ENCODE measurements at places on chromosomes 11 and 22. TPM values are rescaled to one million over a fixed set of nuclear protein-coding genes. Genes with fewer than 3 reads are reported as not detected.

OR4A16 gene
- not detected for total RNA-seq

GRCh38 chr11:12274558-12275197 lies 102.7 kb upstream of the PARVA start:
- H3K4me3 ChIP-seq = no peak overlapping the region
- no peaks in the 10 kb centered on the region for H3K4me1 ChIP-seq
- no peaks in the 10 kb centered on the region for H3K27me3 ChIP-seq
- no peaks in the 10 kb centered on the region for H3K36me3 ChIP-seq
- no peak for DNase-seq

- no peak for DNase-seq
- no peaks in the 10 kb centered on the region for H3K27me3 ChIP-seq
- no peak overlapping the region for H3K4me3 ChIP-seq
- no peaks in the 10 kb centered on the region for H3K36me3 ChIP-seq
- no peak overlapping the region for H3K27ac ChIP-seq
These were observed 64.8 kb downstream of the RAB30 start for GRCh38 chr11:83006877-83007330.

RIMBP3C gene
- total RNA-seq = 0.37 TPM

GRCh38 chr22:21075516-21076138 lies 29.9 kb downstream of the LRRC74B start:
- DNase-seq = no peak
- no peak overlapping the region for H3K27ac ChIP-seq
- H3K4me1 ChIP-seq = no peaks in the 10 kb centered on the region

MLC1 gene
- total RNA-seq = 0.35 TPM

MS4A6E gene
- total RNA-seq = not detected

INPP5J gene
- total RNA-seq = 0.22 TPM

GRCh38 chr22:33073989-33074418 lies 15.8 kb upstream of the SYN3 start:
- no peak overlapping the region for H3K4me3 ChIP-seq
- no peaks in the 10 kb centered on the region for H3K4me1 ChIP-seq
- H3K27ac ChIP-seq = no peak overlapping the region
- no peaks in the 10 kb centered on the region for H3K27me3 ChIP-seq
- H3K36me3 ChIP-seq = no peaks in the 10 kb centered on the region

OR52D1 gene
- total RNA-seq = not detected

- no peaks in the 10 kb centered on the region for H3K36me3 ChIP-seq
- H3K27ac ChIP-seq = no peak overlapping the region
- no peak for DNase-seq
These were observed 161.4 kb downstream of the METTL15 start for GRCh38 chr11:28269586-28269985.

SCGB1C1 gene
- not detected for total RNA-seq

- H3K27ac ChIP-seq = no peak overlapping the region
- no peak overlapping the region for H3K4me3 ChIP-seq
- no peaks in the 10 kb centered on the region for H3K36me3 ChIP-seq
- DNase-seq = no peak
- H3K4me1 ChIP-seq = no peaks in the 10 kb centered on the region
These were observed 24.4 kb upstream of the RFPL3 start for GRCh38 chr22:32333141-32333768.

- H3K4me1 ChIP-seq = peaks cover 20% of the 10 kb centered on the region
- no peaks in the 10 kb centered on the region for H3K36me3 ChIP-seq
- no peak overlapping the region for H3K27ac ChIP-seq
- peaks cover 6% of the 10 kb centered on the region for H3K27me3 ChIP-seq
These were observed 1.6 kb downstream of the IFITM10 start for GRCh38 chr11:1748636-1749394.

All from CD8-positive, alpha-beta memory T cell (primary cell).